IMR-90 (cell line): ENCODE measurements at places on chromosomes 2 and 18. TPM values are rescaled to one million over a fixed set of nuclear protein-coding genes. Genes with fewer than 3 reads are reported as not detected.

DNA sequence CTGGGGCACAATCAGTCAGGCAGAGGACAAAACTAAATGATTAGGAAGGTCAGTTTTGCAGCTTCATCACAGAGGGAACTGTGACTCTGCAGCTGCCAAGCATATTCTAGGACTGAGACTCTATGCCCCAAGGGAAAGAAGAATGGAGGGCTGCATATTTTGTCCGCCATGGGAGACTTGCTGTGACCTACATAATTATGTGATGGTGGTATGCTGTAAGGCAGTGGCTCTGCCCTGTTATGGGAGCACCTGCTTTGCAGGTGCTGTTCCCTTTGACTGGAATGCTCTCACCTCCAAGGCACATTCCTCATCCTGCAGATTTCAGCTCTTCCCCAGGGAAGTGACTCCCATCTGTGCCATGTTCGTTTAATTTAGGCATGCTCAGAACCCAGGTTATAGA, 261.9 kb upstream of the EPHA4 start:
- H3K27ac ChIP-seq, result no peak overlapping the region
- no peaks in the 10 kb centered on the region for H3K27me3 ChIP-seq
- H3K36me3 ChIP-seq, result no peaks in the 10 kb centered on the region
- no peaks in the 10 kb centered on the region for H3K4me1 ChIP-seq
- H3K4me3 ChIP-seq, result no peak overlapping the region

- H3K4me1 ChIP-seq, result peaks cover 2% of the 10 kb centered on the region; the same call in 1 of the 2 replicates
- no peaks in the 10 kb centered on the region for H3K36me3 ChIP-seq
Observed at GRCh38 chr18:77001041-77001440, 131.5 kb downstream of the MBP start.

DNA sequence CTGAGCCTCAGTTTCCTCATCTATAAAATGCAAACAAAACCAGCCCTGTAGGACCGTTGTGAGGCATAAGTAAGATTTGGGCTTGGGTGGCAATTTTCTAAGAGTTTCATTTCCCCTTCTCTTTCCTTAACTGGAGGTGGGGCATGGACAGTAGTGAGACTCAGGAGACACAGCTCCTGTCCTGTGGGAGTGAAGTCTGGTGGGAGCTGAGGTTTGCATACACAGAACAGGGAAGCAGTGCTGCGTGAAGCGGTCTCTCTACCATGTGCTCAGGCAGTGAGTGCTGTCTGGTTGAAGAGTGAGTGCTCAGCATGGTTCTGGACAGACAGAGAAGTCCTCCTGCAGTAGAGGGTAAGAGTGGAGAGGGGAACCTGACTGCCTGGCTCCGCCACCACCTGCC, 62.3 kb upstream of the MCFD2 start:
- H3K36me3 ChIP-seq, result peaks cover 51% of the 10 kb centered on the region
- H3K27ac ChIP-seq, result no peak overlapping the region
- no peak overlapping the region for H3K4me3 ChIP-seq
- DNase-seq, result no peak
- no peaks in the 10 kb centered on the region for H3K27me3 ChIP-seq
- peaks cover 5% of the 10 kb centered on the region; the same call in 1 of the 2 replicates for H3K4me1 ChIP-seq

GRCh38 chr2:235162082-235162836, 210.4 kb downstream of the SH3BP4 start:
- H3K27me3 ChIP-seq, result peaks cover 25% of the 10 kb centered on the region
- no peaks in the 10 kb centered on the region for H3K4me1 ChIP-seq
- peak; percentile 3 for DNase-seq
- H3K4me3 ChIP-seq, result no peak overlapping the region
- H3K36me3 ChIP-seq, result no peaks in the 10 kb centered on the region

DNA sequence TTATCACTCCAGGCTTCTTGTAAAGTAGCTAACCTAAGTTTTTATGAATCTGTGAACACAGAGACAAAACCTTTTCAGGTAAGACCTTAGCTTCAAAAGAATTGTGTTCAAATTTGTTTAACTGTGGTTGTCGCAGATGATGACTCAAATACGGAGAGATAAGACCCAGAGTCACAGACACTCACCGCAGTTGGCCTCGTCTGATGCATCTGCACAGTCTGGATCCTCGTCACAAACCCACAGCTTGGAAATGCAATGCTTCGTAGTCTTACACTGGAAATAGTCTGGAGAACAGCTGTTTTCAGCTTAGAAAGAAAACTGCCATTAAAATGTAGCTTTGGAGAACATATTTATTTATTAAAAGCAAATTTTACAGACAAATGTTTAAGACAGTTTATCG, 1662.1 kb upstream of the NXPH2 start:
- no peaks in the 10 kb centered on the region for H3K4me1 ChIP-seq
- H3K36me3 ChIP-seq, result no peaks in the 10 kb centered on the region
- H3K4me3 ChIP-seq, result no peak overlapping the region

GRCh38 chr18:10524507-10525370, 1.1 kb upstream of the NAPG start:
- H3K4me3 ChIP-seq, result peak overlapping the region; percentile 7; the same call in 1 of the 2 replicates
- no peaks in the 10 kb centered on the region for H3K36me3 ChIP-seq
- no peaks in the 10 kb centered on the region for H3K27me3 ChIP-seq
- H3K4me1 ChIP-seq, result peaks cover 7% of the 10 kb centered on the region

GRCh38 chr2:209323738-209324137, 100.1 kb upstream of the MAP2 start:
- H3K36me3 ChIP-seq, result no peaks in the 10 kb centered on the region
- no peaks in the 10 kb centered on the region for H3K27me3 ChIP-seq
- no peak for DNase-seq
- no peaks in the 10 kb centered on the region for H3K4me1 ChIP-seq

DNA sequence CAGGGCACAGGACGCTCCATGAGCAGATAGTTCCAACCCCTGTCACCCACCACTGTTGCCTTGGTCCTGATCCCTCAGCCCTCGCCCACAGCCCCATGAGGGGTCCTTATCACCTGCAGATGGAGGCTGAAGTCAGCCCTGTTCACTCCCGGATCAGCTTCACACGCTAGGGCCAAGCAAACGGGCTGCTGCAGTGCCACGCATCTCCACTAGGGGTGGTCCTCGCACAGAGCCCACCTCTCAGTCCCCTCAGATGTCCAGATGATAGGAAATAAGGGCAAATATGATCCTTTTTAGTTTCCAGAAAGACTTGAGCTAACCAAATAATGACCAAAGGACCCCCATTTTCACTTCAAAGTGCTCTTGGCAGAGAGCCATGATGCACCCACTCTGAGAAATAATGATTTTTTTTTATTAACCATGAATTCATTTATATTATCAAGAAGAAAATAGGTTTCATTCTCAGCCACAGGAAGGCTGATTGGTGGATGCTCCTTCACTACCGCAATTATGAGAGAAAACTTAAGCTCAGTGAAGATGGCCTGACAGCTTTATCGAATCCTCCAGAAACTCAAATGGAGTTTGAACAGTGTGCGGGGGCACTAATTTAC, 71.9 kb upstream of the KLHL29 start:
- H3K27me3 ChIP-seq, result peaks cover 9% of the 10 kb centered on the region
- no peaks in the 10 kb centered on the region for H3K36me3 ChIP-seq
- H3K4me1 ChIP-seq, result no peaks in the 10 kb centered on the region
- H3K4me3 ChIP-seq, result no peak overlapping the region
- no peak for DNase-seq

GRCh38 chr2:54088191-54088634, 27.2 kb upstream of the ACYP2 start:
- no peaks in the 10 kb centered on the region; the same call in 1 of the 2 replicates for H3K27me3 ChIP-seq
- peak; percentile 57 for DNase-seq
- no peak overlapping the region for H3K27ac ChIP-seq
- H3K4me1 ChIP-seq, result peaks cover 1% of the 10 kb centered on the region

GRCh38 chr2:84880645-84881521, at the start of gene TRABD2A:
Gene TRABD2A, minus strand, starts transcription at chr2:84881084. Its CDS starts 45 bp downstream, at chr2:84881039.
- H3K36me3 ChIP-seq, result no peaks in the 10 kb centered on the region
- H3K4me3 ChIP-seq, result peak within 1 kb of the TSS; percentile 91
- H3K27ac ChIP-seq, result peak within 1 kb of the TSS; percentile 78
- H3K27me3 ChIP-seq, result no peaks in the 10 kb centered on the region
- H3K4me1 ChIP-seq, result peaks cover 13% of the 10 kb centered on the region
- DNase-seq, result peak; percentile 71

- peaks cover 61% of the 10 kb centered on the region for H3K27me3 ChIP-seq
- H3K4me1 ChIP-seq, result no peaks in the 10 kb centered on the region
- H3K36me3 ChIP-seq, result no peaks in the 10 kb centered on the region
- no peak overlapping the region for H3K4me3 ChIP-seq
Observed at GRCh38 chr2:121287146-121287798, 2.3 kb upstream of the TFCP2L1 start.

GRCh38 chr2:190354003-190354690, 10.8 kb downstream of the INPP1 start:
- DNase-seq, result no peak
- H3K27ac ChIP-seq, result no peak overlapping the region
- peaks cover 11% of the 10 kb centered on the region for H3K4me1 ChIP-seq
- H3K4me3 ChIP-seq, result no peak overlapping the region
- no peaks in the 10 kb centered on the region for H3K36me3 ChIP-seq

GRCh38 chr2:38925982-38926381, 36.3 kb downstream of the ARHGEF33 start:
- no peak for DNase-seq
- H3K27me3 ChIP-seq, result peaks cover 3% of the 10 kb centered on the region
- H3K36me3 ChIP-seq, result no peaks in the 10 kb centered on the region
- H3K27ac ChIP-seq, result no peak overlapping the region
- no peaks in the 10 kb centered on the region for H3K4me1 ChIP-seq
- no peak overlapping the region for H3K4me3 ChIP-seq

DNA sequence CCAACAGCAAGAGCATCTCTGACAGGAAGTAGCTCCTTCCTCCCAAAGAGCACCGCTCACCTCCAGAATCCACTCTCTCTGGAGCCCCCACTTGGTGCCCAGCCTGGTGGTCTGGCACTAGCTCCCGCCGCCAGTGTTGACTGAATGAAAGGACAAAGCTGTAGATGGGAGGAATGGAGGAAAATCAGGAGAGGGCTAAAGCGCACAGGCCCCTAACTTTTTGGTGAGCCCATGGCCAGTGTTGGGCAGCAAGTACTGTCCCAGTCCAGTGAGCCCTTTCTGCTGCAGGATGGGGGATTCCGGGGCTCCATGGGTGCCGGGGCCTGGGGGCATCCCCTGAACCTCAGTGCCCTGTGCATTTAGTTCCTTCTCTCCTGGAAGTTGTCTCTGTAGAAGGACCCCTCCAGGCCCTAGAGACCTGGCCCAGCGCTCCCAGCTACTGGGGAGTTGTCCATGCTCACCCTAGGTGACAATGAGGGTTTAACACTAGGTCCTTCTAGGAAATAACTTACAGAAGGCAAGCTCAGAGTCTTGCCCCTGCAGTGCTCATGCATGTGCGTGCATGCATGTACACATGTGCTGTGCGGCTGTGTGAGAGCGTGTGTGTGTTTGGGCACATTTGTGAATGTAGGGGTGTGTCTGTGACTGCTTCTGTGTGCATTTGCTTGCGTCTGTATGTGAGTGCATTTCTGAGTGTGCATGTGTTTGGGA, 33.6 kb downstream of the GLI2 start:
- H3K27me3 ChIP-seq, result no peaks in the 10 kb centered on the region
- peak overlapping the region; percentile 2; the same call in 1 of the 2 replicates for H3K27ac ChIP-seq
- no peak overlapping the region for H3K4me3 ChIP-seq
- DNase-seq, result no peak

- H3K36me3 ChIP-seq, result no peaks in the 10 kb centered on the region
- H3K4me3 ChIP-seq, result no peak overlapping the region
- no peaks in the 10 kb centered on the region for H3K4me1 ChIP-seq
Observed at GRCh38 chr2:224685121-224685520, 31.0 kb downstream of the CCDC195 start.

GRCh38 chr2:46967990-46968647, 52.5 kb upstream of the MCFD2 start:
- H3K4me1 ChIP-seq, result peaks cover 36% of the 10 kb centered on the region
- peak overlapping the region; percentile 90 for H3K27ac ChIP-seq
- DNase-seq, result peak; percentile 85
- no peak overlapping the region for H3K4me3 ChIP-seq
- 0 out of 2 replicates have a peak, but pooled peaks cover 3% of the 10 kb centered on the region for H3K36me3 ChIP-seq

DNA sequence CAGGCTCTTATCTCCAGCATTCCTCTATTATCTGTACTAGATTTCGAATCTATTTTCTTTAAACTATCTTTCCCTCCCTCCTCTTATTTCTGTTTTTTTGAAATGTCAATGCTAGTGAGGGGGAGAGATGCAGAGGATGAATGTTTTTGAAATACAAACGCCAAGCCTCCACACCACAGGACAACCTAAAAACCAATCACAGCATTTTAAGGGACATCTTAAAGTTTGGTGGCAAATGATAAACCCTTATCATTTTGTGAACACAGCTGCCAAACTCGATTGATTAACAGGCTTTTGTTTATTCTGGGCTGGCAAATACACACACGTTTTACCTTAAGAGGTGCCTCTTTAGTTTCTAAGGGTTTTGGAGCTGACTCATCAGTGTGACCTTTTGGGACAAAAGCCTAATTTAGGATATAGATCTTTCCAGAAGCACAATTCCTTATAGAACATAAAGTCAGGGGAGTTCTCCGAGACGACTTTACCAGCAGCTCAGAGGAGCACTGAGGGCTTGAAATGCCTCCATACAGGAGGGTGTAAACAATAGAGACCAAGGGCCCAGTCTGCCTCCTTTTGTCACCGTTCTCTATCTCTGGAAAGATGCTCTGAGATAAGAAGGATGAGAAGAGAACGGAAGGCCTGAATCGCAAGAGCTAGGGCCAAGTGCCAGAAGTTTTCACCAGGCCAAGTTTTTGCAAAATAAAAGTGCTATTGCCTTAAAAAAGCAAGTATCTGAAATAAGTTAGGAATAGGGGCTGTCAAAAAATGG, 4.2 kb upstream of the MEIS1 start:
- peaks cover 5% of the 10 kb centered on the region; the same call in 1 of the 2 replicates for H3K4me1 ChIP-seq
- no peak for DNase-seq
- peaks cover 6% of the 10 kb centered on the region; the same call in 1 of the 2 replicates for H3K27me3 ChIP-seq
- no peaks in the 10 kb centered on the region for H3K36me3 ChIP-seq

DNA sequence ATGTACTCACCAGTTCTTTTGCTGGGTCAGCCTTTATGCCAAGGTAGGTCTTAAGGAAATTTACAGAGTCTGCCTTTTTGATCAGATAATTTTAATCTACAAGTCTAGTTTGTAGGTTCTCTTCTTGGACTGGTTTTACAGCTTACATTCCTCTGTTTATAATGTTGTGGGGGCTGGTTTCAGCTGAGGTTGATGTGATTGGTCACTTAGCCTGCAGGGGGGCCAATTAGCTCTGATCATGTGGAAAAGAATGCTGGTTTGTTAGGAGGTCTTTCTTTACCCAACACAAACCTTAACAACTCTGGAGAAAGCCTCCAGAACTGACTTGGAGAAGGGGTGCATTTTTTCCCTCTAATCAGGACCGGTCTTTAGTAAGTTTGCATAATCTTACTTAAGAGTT, at the start of gene KCNJ13:
KCNJ13 (minus strand) TSS at position 131 of the 400 bp plus-strand sequence. CDS start 5,203 bp downstream, outside the sequence.
- peak; percentile 15 for DNase-seq
- no peaks in the 10 kb centered on the region for H3K27me3 ChIP-seq
- H3K27ac ChIP-seq, result no peak within 1 kb of the TSS
- H3K4me1 ChIP-seq, result no peaks in the 10 kb centered on the region; the same call in 1 of the 2 replicates
- no peak within 1 kb of the TSS for H3K4me3 ChIP-seq

Gene CAPN14
- under 0.01 TPM in 2 replicates for total RNA-seq

Gene ALPI
- not detected in 2 replicates for total RNA-seq

Gene ANKRD30BL
- total RNA-seq, result not detected in 2 replicates

Gene SAG
- not detected in 2 replicates for total RNA-seq

Gene CYB5A
- total RNA-seq, result 13.4 and 43.0 TPM in 2 replicates

Gene OSBPL6
- total RNA-seq, result 2.8 and 3.2 TPM in 2 replicates
